ENCODE measurements at places on chromosomes 4 and X. TPM values are rescaled to one million over a fixed set of nuclear protein-coding genes. Genes with fewer than 3 reads are reported as not detected.

CYTL1 gene
- total RNA-seq = 29.8 TPM

S100G gene
- total RNA-seq = not detected

MID2 gene
- 25.3 TPM for total RNA-seq

MAP9 gene
- 1.1 TPM for total RNA-seq

DGKQ gene
- total RNA-seq = 20.4 TPM

NCBP2L gene
- not detected for total RNA-seq

KCND1 gene
- total RNA-seq = 1.3 TPM

UFSP2 gene
- 26.7 TPM for total RNA-seq

CENPE gene
- total RNA-seq = 50.8 TPM

STOX2 gene
- 0.02 TPM for total RNA-seq

PPID gene
- 25.7 TPM for total RNA-seq

DCLK2 gene
- 4.6 TPM for total RNA-seq

ANOS1 gene
- 0.55 TPM for total RNA-seq

IBSP gene
- total RNA-seq = not detected

ARR3 gene
- not detected for total RNA-seq

PAGE1 gene
- total RNA-seq = not detected

MTMR1 gene
- total RNA-seq = 20.7 TPM

CLIC2 gene
- 0.73 TPM for total RNA-seq

SLC4A4 gene
- not detected for total RNA-seq

KLKB1 gene
- not detected for total RNA-seq

ZXDA gene
- total RNA-seq = 5.4 TPM

BANK1 gene
- 0.60 TPM for total RNA-seq

CFP gene
- 1.9 TPM for total RNA-seq

MAGEA9B gene
- not detected for total RNA-seq

GPR78 gene
- total RNA-seq = not detected
